ENCODE measurements at places on chromosomes 5 and 9. TPM values are rescaled to one million over a fixed set of nuclear protein-coding genes. Genes with fewer than 3 reads are reported as not detected.

- no peak for DNase-seq
Observed at GRCh38 chr5:126640866-126641265, 40.1 kb downstream of the PHAX start.

The HNRNPAB gene
- total RNA-seq = 184 TPM

DNA sequence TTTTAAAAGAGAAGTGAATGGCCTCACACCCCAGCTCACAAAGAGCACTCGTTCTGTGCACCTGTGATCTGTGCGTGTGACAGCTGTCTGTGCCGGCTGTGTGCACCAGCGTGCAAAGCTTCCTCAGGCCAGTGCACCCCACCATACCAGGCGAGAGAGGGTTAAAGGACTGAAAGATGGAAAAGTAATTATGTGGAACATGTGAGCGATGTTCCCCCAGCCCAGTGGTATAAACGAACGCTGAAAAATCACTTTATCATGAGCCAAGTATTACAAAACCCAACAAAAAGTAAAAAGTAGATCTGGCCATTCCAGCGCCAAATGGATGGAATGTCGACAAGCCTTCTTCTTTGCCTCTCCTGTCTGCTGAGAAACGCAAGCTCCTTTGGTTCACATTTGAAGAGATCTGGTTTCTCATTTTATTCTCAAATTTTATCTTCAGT lies 53.7 kb downstream of the IPPK start:
- no peak for DNase-seq

DNA sequence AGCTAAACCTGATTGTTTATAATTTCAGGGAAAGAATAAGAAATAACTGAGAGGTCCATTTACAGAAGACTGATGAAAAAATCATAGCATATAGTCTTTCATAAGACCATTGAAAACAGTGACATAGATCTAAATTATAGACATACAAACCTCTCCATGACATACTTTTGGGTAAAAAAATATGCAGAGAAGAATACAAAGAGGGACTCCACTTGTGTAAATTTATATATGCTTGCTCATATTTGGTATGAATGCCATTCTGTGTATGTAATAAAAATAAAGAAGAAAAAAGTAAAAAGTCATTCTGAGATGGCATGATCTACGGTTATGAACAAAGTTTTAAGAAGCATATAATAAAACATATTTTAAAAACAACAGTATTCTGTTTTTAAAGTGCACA lies 310.7 kb downstream of the ASTN2 start:
- DNase-seq = no peak

- DNase-seq = no peak
Observed at GRCh38 chr5:120461251-120461650, 2.8 kb upstream of the PRR16 start.

- no peak for DNase-seq
Observed at GRCh38 chr9:113875459-113876150, 504 bp upstream of the ZNF618 start.

The TBC1D2 gene
- 9.0 TPM for total RNA-seq

Data from H4 (cell line).